ENCODE measurements at places on chromosomes 7 and 10.
A peak's percentile ranks its signal among the peaks of the same experiment; 100 is the strongest.

- DNase-seq = no peak
These were observed 261.5 kb downstream of the CDK14 start for GRCh38 chr7:90857603-90858002.

- peak; percentile 100 for DNase-seq
These were observed 673.8 kb downstream of the INHBA start for GRCh38 chr7:41029072-41029499.

DNA sequence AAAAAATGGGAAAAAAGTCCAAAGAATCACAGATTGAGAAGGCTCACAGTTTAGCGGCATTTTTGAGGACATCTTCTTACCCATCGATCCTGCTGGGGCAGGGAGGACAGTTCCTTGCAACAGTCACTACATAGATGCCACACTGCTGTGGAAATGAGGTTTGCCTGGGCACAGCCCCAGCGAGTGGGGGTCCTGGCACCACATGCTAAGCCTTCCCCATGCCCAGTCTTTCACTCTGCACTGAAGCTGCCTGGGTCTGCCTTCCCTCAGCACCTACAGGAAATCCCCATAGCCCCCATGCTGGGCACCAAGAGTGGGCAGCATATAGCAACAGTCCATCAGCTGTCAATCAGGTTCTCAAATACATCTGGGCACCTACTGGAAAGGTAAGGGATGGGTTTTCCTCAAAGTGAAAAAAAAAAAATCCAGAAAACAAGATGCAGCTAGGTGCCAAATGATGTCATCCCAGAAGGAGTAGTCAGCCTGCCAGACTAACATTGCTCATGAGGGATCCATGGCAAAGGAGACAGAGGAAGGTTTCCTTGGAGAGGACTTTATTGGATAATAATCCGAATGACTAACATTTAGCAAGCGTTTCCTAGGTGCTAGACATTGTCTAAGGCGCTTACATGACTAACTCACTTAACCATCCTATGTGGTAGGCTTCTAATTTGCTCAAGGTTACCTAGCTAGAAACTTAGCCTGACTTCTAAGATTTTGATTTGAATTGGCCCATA lies 125.7 kb upstream of the CXCL12 start:
- DNase-seq = peak; percentile 88

- DNase-seq = peak; percentile 35
These were observed 118.3 kb downstream of the FAM53B start for GRCh38 chr10:124625831-124626238.

DNA sequence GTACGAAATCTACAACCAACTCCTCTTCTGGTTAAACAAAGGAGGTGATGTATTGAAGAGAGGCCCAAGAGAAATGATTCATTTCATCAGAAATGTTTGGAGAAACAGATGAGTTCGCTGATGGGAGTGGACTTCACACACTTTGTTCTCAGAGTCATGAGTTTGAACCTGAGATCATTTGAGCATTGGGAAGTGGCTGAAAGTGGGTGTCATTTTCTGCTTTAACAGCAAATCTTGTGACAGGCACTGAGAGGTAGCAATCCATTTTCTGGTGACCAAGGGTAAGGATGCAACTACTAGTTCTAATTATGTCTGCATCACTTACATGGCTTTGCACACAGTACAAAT lies 51.4 kb downstream of the RBM20 start:
- no peak for DNase-seq

DNA sequence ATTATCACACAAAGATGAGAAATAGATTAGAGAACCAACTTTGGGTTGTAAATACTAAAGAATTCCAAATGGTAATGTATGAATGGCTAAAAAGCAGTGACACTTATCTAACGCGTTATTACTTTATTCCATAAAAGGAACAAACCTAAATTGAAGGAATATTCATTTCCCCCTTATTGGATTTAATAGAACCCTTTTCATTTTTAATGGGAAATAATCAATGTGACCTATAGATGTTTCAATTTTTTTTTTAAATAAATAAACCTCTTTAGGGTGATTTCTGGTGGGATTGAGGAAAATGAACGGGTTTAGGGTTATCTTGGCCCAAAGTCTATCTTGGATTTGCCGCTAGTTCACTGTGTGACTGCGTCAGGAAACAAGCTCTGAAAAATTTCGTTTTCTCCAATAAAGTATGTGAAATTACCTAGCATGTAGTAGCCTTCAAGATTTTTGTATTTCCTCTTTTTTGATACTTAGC lies 1.9 kb upstream of the ACBD5 start:
- no peak for DNase-seq

DNA sequence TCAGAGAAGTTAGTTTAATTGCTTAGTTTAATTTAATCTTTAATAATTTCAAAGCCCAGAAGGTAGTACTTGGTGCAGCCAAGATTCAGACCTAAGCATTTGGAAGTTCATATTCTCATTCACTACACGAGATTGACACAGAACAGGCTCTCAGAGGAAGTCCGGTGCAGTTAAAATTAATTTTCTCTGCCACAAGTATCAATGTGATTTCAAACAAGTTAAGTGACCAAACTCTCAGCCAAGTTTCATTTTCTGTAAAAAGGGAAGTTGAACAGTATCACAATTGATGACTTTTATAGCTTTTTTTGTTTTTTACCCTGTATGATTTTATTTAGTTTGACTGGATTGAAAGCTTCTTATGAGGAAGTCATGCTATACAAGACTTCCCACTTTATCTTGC lies 1494.9 kb upstream of the LRRTM3 start:
- no peak for DNase-seq

DNA sequence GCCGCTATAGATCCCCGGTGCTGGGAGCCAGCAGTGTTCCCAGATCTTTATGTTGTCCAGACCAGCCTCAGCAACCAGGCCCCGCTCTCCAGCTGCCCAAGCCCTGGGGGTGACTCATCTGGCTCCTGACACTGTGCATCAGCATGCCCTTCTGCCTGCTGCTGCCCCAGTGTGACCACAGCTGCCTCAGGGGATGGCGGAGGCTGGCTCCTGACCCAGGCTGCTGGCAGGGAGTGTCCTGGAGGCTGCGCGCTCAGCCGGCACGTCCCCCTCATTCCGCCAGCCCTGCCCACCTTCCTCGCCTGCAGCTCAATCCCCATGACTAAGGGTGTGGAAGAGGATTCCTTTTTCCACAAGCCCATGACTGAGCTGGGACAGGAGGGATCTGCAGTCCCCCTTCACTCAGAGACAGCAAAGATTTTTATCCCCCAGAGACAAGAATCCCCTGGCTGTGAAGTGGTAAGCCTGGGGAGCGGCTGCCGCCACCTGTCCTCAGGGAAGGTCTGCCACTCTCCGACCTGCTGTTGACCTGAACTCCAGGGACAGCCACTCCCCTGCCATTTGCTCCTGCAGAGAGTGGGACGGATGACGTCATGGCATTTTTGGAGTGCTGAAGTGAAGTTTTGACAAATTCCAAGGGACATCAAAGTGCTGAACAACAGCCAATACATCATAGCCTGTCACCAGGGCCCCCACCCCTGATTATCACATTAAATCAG lies 182.8 kb upstream of the BMPER start:
- DNase-seq = peak; percentile 78

GRCh38 chr10:100504096-100504495 lies 15.6 kb downstream of the SEC31B start:
- DNase-seq = peak; percentile 63

DNA sequence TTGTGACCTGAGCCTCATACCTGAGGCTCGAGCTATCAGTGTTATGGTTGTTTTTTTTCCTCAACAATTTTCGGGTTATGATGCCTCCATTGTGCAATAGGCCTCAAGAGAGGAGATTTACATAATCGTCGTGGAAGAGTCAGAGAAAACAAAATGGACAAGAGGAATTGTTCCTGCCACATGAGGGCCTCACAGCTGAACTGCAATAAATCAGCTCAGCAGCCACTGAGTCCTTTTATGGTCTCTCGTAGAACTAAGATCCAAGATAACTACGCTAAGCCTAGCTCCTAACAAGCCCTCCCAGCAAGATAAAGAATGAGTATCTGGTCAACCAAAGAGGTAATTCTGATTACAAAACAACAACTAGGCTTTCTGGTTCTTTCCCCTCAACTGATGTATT lies 336.8 kb downstream of the WDR11 start:
- no peak for DNase-seq

GRCh38 chr7:155166108-155166507 lies 96.0 kb downstream of the HTR5A start:
- DNase-seq = peak; percentile 24

DNA sequence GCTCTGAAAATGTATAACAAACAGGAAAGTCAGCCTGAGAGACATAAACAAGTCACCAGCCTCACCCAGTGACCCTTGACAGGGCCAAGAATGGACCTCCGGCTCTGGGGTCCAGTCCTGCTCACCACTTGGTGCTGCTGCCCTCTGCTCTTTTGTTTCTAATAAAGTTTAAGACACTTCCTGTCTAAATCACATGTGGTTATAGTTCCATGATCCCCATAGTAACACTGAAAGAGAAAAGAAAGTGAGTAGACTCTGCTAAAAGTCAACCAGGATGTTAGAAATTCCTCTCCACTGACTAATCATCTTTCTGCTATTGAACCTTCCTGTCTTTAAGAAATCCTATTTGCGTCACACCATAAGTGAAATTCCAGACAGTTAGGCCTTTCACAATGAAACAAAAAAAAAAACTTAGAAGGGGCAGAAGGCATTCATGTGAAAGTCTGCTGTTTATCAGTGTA lies 179.2 kb upstream of the BET1 start:
- DNase-seq = peak; percentile 99

DNA sequence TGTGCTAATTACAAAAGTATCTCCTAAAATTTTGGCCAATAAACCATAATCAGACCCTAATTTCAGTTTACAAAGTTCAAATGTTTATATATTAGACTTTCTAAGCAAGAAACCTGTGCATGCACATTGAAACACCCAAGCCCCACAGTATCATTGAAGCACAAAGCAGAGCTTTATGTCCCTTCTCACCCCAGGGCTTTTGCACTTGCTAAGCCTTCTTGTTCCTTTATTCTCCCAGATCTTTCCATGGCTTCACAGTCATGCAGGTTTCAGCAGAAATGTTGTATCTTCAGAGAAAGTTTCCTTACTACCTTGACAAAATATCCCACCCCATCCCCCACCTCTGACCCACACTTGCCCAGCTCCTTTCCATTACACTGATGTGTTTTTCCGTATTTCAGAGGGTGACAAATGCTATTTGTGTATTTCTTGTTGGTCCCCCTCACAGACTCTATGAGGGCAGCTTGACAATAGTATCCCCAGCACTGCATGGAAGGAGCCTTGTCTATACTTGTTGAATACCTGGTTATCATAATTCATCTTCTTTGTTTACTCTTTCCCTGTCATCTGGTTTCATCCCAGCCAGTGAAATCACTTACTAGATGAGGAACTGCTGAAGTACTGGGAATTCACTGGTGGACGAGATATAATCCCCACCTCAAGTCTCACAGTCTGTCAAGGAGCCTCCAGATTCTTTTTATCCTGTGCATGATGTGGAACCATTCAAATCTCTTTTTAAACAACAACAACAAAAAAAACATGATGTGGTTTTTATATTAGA lies 24.0 kb upstream of the PCGF5 start:
- no peak for DNase-seq

- peak; percentile 74 for DNase-seq
These were observed 35.8 kb downstream of the NSUN6 start for GRCh38 chr10:18615618-18616017.

DNA sequence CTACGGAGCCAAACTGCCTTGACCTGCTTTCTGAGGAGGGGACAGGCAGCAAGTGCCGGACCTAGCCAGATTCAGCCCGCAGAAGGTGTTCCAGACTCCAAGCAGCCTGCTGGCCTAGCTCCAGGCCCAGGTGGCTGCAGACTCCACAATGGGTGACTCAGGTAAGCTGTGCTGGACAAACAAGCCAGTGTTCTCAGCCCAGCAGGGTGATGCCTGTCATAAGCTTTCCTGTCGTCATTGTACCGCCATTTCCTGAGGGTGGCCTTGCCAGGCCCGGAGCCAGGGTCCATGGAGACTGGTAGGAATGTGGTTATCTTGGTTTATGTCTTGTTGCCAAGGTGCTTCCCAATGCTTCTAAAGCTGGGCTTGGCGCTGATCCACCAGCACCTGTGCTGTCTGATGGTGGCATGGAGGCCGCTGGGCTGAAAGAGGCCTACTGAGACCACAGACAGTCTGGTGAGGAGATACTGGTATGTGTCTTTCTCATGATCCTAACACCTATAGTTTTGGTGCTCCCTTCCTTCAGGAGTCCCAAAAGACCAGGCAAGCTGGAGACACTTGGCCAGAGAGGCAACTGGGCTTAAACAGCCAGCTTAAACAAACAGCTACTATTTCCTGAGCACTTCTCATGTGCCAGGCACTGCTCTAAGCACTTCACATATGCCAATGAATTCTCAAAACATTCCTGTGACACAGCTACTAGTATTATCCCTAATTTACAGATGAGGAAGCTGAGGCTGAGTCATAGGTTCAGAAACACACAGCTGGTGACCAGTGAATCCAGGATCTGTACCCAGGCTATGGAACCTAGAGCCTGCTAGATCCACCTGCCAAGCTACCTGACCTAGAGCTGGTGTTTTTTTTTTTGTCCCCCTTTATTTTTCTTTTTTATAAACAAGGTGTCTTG lies 42.0 kb downstream of the ZC3HC1 start:
- DNase-seq = peak; percentile 74

GRCh38 chr7:41735206-41735605 lies 32.3 kb upstream of the INHBA start:
- no peak for DNase-seq

DNA sequence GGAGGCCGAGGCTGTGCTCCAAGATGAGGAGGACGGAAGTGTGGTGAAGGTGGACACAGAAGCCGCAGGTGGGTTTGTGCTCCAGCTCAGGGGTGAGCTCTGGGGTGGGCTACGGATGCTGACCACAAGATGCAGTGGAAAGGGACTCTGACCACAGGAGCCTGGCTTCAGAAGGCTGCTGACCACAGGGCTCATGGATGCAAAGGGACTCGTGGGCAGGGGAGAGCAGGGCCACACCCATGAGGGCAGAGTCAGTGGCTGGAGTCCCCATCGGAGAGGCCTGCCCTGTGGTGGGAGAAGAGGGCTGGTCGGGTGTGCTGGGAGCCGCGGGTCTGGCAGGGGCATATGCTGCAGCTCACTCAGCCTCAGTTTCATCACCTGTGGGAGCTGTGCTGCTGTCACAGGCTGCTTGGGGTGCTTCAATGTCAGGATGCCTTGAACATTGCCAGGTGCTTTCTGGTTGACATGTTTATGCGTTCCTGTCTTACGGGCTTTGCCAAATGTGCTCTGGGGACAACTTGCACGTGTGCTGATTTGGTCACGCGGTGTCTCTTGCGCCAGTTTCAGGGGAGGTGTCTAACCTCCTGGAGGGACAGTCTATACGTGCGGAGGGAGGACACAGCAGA lies 13.7 kb downstream of the SCART1 start:
- DNase-seq = no peak

GRCh38 chr7:75038508-75038907 lies 35.1 kb downstream of the RCC1L start:
- DNase-seq = no peak

Measured in fibroblast of mammary gland (primary cell).